ENCODE measurements at places on chromosomes 3 and 15.

DNA sequence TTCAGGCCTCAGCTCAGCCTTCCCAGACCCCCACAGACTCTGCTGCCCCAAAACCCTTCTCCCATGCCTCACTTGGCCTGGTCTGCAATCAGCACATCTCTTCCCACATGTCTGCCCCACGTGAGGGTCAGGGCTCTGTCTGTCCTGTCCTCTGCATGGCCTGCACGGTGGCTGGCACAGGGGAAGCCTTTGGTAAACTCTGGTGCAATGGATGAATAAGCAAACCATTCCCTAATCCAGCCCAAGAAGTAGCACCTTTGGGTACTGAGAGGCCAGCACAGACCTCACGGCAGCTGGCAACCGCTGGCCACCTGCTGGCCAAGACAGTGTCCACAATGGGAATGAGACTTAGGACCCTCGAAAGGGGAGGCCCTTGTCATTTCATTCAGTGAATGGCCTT, 27.7 kb downstream of the ABTB1 start:
- peak; percentile 52 for DNase-seq

- DNase-seq, result no peak
Observed at GRCh38 chr15:64693134-64693533, 82.3 kb downstream of the RBPMS2 start.

DNA sequence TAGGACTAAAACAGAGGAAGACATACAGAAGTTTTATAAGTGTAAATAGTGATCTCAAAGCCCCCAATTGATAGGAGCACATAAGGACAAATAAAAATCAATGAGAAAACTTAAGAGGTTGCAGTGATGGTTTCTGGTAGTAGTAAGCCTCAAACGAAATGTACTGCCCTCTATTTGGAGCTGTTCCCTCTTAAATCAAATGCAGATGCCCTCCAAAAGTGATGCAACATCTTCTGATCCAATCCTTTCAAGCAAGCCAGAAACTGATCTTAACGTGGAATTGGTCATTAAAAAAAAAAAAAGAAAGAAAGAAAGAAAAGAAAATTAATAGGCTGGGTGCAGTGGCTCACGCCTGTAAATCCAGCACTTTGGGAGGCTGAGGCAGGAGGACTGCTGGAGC, 259.3 kb downstream of the ZBTB20 start:
- no peak for DNase-seq

- no peak for DNase-seq
Observed at GRCh38 chr15:97899981-97900380, 60.5 kb upstream of the ARRDC4 start.
